ENCODE measurements at places on chromosomes 12 and 14.

GRCh38 chr12:68733661-68734071, 12.3 kb upstream of the SLC35E3 start:
- no peak for DNase-seq

DNA sequence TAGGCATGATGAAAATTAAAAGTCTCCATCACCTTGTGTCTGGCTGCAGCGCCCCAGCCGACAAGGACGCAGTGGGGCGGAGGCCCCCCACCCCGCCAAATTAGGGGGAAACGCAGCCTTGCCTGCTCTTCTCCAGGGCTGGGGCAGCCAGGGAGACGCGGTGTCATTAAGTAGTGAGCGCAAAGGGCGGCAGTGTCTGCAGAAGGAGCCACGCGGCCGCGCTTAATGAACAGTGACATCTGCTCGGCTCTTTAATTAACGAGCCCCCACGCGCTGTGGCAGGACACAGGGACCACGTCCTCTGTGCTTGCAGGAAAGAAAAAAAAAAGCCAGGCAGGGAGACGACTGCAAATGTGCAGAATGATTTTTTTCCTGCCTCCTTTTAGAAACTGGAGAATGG, 93.4 kb upstream of the NCOR2 start:
- DNase-seq, result peak; percentile 38

GRCh38 chr14:24436355-24437019, 6.1 kb downstream of the SDR39U1 start:
- DNase-seq, result peak; percentile 39

- no peak for DNase-seq
Observed at GRCh38 chr14:93331728-93332396, 974 bp downstream of the BTBD7 start.

- peak; percentile 74 for DNase-seq
Observed at GRCh38 chr12:13000925-13001774, 1.1 kb upstream of the HEBP1 start.
